Caki2 (cell line): ENCODE measurements at places on chromosomes 7 and 10. TPM values are rescaled to one million over a fixed set of nuclear protein-coding genes. Genes with fewer than 3 reads are reported as not detected.

The SFTPD gene
- 2.8 TPM in 1 of 2 replicates, not detected in the other for total RNA-seq

The RASA4B gene
- total RNA-seq, result 1.2 and 2.2 TPM in 2 replicates

The RTKN2 gene
- 3.6 and 4.9 TPM in 2 replicates for total RNA-seq

The PDLIM1 gene
- 14.8 and 16.9 TPM in 2 replicates for total RNA-seq

The MCU gene
- total RNA-seq, result 81.5 and 115 TPM in 2 replicates

The ZNF503 gene
- total RNA-seq, result 11.6 and 16.2 TPM in 2 replicates

The PIK3CG gene
- not detected in 2 replicates for total RNA-seq

The ADCY1 gene
- 0.32 TPM in 1 of 2 replicates, not detected in the other for total RNA-seq

The GNGT1 gene
- total RNA-seq, result not detected in 2 replicates

The SKIDA1 gene
- total RNA-seq, result 5.0 and 9.0 TPM in 2 replicates

The MIOS gene
- total RNA-seq, result 24.3 and 41.0 TPM in 2 replicates

The SLC26A5 gene
- not detected in 2 replicates for total RNA-seq

The SUN3 gene
- total RNA-seq, result not detected in 2 replicates

The ALOX5 gene
- 2.1 and 4.8 TPM in 2 replicates for total RNA-seq

The CARD11 gene
- 9.7 and 10.3 TPM in 2 replicates for total RNA-seq

The KIAA1549 gene
- 0.58 and 1.6 TPM in 2 replicates for total RNA-seq

The GFRA1 gene
- 8.2 and 10.5 TPM in 2 replicates for total RNA-seq

The ZP3 gene
- total RNA-seq, result 17.1 and 21.8 TPM in 2 replicates
